ENCODE measurements at places on chromosomes 2 and 18.

- no peak for DNase-seq
These were observed 36.5 kb upstream of the B4GALT6 start for GRCh38 chr18:31720867-31721266.

DNA sequence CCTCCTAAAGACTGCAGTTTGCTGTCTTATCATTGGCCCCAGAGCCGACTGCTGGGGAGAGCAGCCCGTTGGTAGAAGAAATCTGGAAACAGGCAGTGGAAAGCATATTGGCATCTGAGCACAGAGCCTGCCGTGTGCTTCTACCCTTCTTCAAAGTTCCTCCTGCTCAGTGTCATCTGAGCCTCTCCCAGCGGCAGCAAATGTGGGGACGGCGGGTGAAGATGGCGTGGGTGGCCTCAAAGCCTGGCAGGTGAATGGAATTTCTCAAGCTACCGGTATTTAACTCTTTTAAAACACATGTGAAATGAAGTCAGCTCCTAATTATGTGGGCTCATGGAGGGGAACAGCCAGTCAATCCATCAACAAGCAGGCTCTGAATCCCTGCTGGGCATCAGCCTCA lies 181.6 kb upstream of the PXDN start:
- DNase-seq, result no peak

GRCh38 chr2:134391751-134392160 lies 137.9 kb downstream of the MGAT5 start:
- no peak for DNase-seq

DNA sequence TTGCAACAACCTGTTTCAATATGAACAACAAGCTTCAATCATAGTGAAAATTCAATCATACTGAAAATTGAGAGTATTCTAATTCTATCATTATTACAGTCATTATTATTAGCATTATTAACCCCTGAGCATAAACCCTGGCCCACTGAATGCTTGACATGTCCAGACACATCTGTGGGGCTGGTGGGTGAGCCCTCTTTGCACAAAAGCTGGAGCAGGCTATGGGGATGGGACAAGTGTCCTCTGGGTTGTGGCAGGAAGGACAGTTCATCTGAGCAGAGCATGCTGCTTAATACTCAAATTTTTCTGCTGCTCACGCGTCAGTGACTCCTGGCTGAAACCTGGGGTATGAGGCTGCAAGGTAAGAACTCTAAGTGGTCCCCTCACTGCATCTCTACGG lies 451.1 kb upstream of the POU3F3 start:
- DNase-seq, result no peak

DNA sequence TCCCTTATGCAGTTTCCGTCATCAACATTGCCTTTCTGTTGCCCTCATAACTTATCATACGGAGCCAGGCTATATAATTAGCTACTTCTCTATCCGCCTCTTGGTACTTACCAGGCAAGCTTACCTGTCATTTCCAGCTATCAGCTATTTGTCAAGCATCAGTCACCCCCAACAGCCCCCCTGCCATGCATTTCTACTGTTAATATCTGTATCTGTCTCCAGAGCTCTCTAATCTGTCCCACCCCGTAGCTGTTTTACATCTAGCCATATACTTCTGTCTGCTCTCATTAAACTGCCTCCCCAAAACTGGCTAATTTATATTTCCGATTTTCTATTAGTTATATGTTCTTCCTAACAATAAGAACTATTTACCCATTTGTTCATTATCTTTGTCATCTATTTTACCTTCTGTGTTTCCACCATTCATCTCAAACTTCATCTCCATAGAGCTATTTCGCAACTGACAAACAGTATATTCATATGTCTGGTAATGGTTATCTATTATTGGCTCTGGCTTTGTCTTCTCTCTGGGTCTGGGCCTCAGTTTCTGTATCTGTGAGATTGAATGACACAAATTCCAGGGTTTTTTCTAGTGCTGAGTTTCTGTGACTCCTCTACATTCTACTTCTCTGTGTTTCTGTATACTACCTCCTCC lies 9.6 kb downstream of the EMX1 start:
- no peak for DNase-seq

- no peak for DNase-seq
These were observed 646.9 kb upstream of the ZEB2 start for GRCh38 chr2:145166731-145167302.

GRCh38 chr2:182587831-182588230 lies 128.2 kb upstream of the DNAJC10 start:
- no peak for DNase-seq
